ENCODE measurements at places on chromosomes 3 and 15.

- DNase-seq, result peak; percentile 47
Observed at GRCh38 chr15:35078221-35078915, 6.7 kb downstream of the NANOGP8 start.

- no peak for DNase-seq
Observed at GRCh38 chr3:188822411-188822810, 349.4 kb upstream of the TPRG1 start.

GRCh38 chr3:174356596-174356995, 502.5 kb upstream of the NAALADL2 start:
- no peak for DNase-seq

DNA sequence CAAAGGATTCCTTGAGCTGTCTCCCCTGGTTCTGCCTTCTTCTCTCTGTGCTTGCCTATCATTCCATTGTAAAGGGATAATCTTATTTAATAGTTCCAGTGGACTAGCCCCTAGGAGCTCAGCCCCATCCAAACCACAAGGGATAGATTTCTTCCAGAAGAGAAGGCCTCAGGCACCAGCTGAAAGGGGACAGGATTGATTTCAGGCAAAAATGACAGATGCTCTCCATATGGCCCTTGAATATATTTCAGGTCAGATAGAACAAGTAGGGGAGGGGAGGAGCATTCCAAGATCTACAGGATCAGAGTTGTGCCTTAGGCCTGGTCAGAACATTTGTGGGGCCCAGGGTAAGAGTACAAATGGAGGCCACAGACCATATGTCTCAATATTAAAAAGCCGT, 85.3 kb downstream of the RPLP1 start:
- no peak for DNase-seq

- DNase-seq, result no peak
Observed at GRCh38 chr15:78224023-78224411, 10.3 kb downstream of the ACSBG1 start.

DNA sequence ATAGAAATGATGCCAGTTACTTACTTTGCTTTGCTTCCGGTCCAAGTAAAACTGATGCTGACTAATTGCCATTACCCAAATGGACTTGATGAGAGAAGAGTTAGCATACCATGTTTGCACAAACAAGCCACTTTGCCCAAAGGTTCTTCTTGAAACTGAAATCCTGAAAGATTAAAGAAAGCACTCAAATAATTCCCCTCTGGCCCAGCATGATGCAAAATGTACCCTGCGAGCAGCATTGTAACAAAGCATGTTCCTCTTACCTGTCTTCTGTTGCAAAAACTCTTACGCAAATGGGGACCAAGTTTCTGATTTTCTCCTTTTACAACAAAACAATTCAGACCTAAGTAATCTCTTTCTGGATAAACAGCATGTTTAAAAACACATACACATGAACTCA, 74.5 kb upstream of the LMOD3 start:
- DNase-seq, result no peak

DNA sequence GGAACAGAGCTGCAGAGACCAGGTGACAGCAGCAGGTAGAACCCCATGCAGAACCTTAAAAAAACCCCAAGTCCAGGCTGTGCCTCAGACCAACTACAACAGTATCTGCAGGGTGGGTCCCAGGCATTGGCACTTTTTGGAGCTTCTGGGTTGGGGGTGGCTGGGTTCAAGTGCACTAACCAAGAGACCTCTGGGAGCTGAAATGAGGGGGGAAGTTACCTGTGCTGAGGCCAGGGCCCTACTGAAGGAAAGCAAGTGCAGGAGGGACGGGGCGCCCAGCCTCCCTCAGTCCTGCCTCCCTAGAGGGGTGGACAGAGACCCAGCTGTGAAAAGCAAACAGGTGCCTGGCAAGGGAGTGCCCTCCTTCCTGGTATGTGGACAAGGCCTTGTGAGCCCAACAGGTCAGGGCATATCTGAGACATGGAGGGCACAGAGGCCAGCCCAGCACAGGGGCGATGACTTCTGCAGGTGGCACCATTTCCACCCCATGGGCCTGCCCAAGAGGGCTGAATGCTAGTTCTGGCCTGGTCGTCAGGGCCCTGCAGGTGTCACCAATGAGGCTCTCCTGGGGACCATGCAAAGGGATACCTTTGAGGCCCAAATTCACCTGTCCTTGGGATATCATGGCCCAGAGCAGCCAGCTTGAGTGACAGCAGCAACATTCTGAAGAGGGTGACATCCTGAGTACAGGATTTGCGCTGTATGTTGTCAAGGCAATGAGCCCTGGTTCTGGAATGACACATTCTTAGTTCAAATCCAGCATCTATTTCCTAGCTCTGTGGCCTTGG, 18.7 kb downstream of the CTSH start:
- DNase-seq, result no peak

DNA sequence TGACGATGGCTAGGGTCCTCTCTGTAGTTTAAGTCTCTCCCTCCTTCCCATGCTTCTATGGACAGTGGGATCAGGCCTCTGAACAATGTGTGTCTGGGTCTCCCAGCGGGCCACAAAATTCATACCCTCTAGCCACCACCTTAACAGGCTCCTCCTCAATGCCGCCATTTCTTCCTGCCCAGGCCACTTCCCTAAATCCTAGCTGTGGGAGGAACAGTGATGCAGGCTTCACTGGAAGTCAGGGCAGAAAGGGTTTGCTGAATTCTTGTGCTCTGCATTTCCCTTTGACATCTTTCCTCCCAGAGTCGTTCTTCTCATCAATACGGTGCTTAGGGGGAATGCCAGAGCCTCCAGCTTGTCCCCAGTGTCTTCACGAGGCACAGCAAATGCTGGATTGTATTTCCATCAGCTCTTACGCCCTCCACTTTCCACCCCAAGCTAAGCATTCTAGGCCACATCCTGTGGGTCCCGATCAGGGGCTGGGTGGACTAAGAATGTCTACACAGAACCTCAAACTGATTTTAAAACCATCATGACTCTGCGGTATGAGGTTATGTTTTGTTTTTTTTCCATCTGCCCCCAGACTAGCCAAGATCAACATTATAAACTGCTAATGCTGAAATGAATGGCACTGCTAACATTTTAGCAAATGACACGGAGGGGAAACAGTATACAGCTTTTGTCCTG, 11.9 kb upstream of the LDHAL6B start:
- no peak for DNase-seq

DNA sequence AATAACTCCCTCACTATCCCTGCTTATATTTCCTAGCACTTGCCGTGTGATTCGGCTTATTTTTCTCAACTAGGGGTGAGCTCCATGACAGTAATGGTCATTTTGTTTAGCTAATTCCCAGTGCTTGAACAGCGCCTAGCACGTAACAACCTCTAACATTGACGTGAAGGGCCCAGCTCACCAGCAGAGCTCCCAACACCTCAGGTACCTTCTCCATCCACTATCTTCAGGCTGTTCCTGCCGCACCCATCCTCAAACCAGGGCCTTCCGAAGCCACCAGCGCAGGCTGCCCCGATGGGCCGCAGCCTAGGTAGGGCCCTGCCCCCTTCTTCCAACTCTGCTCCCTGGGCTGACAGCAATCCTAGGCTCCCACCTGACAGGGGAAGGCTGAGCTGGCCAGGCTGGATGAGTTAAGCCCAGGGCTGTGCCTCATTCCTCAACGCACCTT, 751 bp upstream of the RPS17 start:
- no peak for DNase-seq

GRCh38 chr3:187793618-187794017, 48.4 kb upstream of the BCL6 start:
- DNase-seq, result no peak

DNA sequence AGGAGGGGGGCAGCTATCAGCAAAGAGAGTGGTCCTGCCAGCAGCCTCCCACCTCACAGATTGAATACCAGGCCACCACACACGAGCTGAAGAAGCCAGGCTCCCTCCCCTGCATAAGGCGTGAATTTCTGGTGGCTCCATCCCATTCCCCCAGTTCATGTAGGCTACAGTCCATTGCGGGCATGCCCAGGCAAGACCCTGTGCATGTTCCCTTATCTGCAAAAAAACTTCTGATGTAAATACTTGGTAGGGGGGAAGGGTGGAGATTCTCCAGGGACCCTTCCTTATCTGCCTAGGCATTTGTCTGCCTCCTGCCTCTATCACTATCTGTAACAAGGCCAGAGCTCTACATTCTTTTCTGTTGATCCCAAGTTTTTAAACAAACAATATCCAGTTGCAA, 27.6 kb upstream of the UBP1 start:
- DNase-seq, result no peak

DNA sequence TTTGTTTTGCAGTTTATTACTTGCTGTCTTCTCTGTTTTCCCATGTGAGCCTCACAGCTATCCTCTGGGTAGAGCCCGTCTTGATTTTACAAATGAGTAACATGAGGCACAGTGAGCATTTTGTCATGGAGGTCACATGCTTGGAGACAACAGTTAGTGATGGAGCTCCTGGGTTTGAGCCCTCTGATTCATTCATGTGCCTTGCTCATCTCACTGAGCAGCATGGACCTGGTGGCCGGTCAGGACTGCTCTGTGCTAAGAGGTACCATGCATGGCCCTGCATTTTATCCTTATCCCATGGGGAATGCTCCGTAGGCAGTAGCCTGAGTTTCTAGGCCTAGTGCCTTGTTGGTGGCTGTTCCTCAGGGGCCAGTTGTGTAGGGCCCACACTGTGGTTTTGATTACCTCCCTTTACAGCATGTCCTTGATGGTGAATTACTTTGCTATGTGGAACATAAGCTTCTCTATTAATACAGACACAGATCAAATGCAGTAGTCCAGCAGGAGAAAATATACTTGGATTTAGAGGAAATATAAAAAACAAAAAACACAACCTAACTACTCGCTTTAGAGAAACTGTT, 35.6 kb downstream of the MAP2K5 start:
- no peak for DNase-seq

DNA sequence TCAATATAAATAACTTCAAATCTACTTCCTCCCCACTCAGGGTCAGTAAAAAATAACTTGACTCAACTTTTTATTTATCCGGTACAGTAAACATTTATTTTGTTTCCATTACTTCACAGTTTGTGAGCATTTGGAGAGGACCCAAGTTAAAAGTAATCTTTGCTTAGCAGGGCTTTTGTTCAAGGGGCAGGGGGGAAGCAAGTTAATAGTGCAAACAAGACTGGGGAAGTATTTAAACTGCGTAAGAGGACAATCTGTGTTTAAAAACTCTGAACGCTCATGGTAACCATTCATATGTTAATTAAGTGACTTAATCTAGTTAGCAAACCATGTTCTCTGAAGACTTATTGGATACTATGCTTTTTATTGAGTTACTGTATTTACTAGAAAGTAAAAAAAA, 346.2 kb downstream of the SLC9A9 start:
- DNase-seq, result no peak

DNA sequence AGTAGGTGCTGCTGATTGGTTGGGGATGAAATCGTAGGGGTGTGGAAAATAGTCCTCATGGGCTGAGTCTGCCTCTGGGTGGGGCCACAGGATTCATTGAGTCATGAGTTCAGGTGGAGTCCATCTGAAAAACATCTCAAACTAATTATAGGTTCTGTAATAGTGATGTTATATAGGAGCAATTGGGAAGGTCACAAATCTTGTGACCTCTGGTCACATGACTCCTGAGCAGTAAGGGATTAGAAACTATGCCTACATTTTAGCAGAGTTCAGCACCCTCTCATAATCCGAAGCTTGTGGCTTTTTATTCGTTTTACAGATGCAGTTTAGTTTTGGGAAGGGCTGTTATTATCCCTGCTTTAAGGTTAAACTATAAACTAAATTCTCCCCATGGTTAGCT, 22.9 kb upstream of the NEDD4 start:
- DNase-seq, result no peak

DNA sequence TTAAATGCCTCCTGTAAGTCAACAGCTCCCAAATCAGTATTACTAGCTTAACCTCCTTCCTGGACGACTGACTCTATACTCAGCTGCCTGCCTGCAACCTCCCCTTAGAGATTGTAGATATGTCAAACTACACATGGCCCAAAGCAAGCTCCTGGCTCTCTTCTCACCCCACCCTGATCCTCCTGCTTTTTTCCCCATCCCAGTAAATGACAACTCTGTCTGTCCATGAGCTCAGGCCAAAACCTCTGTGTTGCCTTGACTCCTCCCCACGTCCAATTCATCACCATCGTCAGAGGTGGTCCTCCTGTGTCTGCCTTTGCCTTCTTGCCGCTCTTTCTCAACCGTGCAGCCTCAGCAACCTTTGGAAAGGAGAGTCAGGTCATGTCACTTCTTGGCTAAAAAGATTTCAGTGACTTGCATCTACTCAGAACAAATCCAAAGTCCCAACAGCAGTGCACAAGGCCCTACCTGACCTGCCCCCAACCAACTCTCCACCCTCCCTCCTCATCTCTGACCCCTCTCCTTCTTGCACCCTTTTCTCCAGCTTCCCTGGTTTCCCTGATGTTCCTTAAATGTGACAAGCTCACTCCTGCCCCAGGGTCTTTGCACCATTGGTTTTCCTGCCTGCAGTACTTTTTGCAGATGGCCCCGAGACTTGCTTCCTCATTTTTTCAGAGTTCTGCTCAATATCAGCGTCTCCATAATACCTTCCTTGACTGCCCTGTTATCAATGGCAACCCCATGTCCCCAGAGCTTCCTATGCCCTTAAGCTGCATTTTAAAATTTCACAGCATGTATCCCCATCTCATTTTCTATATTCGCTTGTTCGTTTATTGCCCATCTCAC, 52.8 kb downstream of the LSM3 start:
- DNase-seq, result no peak

GRCh38 chr3:177145381-177145780, 51.9 kb downstream of the TBL1XR1 start:
- no peak for DNase-seq

GRCh38 chr3:52983336-52983807, 62.5 kb downstream of the SFMBT1 start:
- peak; percentile 81 for DNase-seq

DNA sequence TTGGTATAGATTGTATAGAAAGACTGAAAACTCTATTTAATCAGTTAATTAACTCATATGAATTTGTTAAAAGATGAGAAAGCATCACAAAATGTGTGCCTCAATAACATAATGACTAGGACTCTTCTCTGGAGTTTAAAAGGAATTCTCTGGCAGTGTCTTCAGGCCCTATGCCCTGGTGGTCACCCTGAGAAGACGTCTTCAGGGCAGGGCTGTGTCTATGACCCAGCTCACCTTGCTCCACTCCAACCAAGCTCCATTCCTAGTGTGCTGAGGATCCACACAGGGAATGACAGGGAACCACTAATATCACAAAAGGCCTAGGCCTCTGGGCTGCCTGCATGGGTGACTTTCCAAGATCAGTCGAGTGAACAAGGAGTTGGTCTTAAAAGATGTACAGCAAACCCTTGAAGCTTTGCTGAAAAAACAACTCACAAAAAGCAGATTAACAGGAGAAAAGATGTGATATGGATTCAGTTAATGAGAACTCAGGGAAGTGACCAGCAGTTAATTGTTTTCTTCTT, 156.6 kb downstream of the SNRK start:
- no peak for DNase-seq

DNA sequence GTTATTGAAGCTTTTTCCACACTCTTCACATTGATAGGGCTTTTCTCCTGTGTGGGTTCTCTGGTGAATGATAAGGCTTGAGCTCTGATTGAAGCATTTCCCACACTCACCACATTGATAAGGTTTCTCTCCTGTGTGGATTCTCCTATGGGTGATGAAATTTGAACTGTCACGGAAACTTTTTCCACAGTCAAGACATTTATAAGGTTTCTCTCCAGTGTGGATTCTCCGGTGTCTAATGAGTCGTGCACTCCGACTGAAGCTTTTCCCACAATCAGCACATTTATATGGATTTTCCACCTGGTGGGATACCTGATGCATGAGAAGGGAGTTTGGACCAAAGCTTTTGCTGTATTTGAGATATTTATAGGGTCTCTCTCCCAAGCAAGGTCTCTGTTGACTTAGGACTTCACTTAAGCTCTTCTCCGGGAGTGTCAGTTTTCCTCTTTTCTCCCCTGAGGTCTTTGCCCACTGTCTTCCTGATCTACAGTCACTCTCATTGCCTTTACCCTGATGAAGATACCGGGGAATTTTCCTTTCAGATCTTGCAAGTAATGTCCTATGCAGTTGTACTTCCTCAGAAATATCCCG, 9.4 kb downstream of the ZSCAN29 start:
- no peak for DNase-seq

Measured in activated naive CD4-positive, alpha-beta T cell treated with anti-CD3 and anti-CD28 coated beads for 36 hours (primary cell).